ENCODE measurements at places on chromosomes 12 and 14.

DNA sequence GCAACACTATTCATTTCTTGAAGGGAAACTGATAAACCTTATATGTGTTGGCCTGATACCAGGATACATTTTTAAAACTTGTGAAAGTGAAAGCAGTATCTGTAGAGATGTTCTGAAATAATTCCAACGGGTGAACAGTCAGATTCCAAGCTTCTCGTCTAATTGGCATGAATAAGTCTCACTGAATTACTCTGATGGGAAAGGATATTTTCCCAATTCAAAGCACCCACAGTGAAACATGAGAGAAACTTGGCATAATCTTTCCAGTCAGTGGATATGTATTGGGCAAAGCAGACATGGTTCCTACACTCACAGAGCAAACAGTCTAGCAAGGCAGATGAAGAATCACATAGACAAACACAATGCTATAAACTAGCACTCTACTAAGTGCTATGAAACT lies 413.1 kb downstream of the MED13L start:
- no peak for DNase-seq

DNA sequence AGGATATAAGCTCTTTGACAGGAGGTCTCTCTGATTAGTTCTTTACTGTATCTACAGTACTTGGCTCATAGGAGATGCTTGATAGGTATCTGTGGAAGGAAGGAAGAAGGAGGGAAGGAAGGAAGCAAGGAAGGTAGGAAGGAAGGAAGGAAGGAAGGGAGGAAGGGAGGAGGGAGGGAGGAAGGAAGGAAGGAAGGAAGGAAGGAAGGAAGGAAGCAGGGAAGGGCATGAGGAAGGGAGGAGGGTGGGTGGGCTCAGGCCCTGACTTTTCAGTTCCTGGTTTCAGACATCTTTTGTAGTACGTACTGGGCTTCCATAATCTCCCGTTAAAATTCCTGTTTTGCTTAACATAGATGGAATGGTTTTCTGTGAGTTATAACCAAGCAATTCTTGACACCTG lies 175.0 kb upstream of the NUDT4 start:
- no peak for DNase-seq

GRCh38 chr14:76762411-76763095 lies 1.3 kb downstream of the VASH1 start:
- DNase-seq = no peak

DNA sequence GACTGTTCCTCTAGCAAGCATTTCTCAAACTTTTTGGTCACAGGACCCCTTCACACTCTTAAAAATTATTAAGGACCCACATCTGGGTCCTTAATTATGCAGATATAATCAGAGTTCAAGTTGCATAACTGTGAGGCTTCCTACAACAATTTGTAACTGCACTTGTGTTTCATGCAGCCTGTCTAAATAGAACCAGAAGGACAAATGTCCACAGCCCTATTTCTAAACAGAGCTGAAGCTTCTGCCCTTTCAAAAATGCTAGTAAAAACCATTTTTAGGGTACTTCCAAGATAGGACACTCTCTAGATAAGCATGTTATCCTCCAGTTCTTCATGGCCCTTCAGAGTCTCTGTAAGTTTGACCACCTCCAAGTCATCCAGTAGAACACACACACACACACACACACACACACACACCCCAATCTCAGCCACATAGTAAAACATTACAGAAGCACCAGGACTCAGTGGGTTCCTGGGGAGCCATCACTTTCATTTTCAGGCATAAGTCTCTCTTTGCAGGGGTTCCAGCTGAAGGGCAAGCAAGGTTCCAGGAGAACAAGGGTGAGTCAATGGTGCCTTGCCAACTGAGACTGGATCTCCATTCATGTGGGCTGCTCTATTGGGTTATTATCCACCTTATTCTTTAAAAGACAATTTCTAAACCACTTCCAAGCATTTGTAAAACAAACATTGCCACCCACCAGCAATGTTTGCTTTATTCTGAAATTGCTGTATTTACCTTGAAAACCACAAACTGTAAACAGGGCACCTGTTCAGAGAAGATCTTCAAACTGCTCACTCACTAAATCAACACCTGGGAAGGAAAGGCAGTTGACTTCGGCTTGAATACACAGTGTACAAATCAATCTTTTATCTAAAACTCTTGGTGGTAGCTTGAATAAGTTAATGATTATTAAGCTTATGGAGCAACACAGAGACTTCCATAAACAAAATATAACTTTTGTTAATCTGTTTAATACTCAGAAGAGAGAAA lies 64.1 kb downstream of the ITPR2 start:
- DNase-seq = peak; percentile 57

DNA sequence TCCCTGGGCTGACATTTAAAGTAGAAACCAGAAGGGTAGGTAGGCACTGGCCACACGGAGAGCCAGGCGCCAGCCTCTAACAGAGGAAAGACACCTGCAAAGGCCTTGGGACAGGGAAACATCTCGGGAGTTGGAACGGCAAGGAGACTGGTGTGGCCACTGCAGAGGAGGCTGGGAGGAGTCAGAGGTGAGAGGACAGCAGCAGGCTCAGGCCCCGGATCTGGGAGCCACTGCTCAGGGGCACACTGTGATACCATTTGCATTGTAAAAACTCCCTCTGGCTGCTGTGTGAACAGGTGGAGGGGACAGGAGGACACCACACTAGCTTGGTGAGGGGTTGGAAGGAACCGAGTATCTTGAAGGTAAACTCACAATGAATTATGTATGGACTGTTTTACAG lies 2.7 kb downstream of the ANHX start:
- no peak for DNase-seq

DNA sequence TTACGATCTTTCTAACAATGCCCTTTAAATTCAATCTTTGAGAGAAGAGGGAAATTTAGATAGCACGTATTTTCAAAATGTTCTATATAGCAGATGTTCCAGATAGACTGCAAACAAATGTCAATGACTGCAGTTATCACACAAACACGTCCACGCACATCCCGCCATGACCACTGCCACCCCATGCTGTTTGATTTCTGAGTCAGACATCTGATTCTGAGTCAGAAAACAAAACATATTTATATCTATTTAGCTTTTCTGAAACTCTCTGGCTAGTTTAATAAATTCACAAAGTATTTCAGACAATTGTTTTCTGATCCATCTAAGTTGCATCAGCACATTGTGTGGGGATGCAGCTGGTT lies 105.9 kb upstream of the BCAT1 start:
- DNase-seq = no peak

DNA sequence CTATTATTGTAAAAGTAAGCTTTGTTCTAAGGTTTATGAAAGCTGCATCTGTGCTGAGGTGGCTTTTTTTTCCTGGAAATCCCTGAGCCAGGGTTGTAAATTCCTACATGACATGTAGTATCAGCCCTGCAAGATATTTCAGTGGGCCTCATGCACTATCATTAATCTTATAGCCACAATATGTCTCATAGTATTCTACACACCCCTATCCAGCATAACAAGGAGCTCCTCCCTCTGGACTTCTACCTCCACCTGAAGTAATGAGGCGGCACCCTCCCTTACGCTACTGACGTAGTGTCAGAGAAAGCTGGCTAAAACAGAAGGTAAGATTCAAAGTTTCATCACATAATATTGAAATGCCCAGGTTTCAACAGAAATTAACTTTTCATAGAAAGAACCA lies 35.5 kb downstream of the SLC5A8 start:
- no peak for DNase-seq

- no peak for DNase-seq
Measured at GRCh38 chr12:131428091-131428685, 282.7 kb upstream of the SFSWAP start.

GRCh38 chr12:114673169-114673833 lies 10.7 kb downstream of the TBX3 start:
- DNase-seq = no peak

DNA sequence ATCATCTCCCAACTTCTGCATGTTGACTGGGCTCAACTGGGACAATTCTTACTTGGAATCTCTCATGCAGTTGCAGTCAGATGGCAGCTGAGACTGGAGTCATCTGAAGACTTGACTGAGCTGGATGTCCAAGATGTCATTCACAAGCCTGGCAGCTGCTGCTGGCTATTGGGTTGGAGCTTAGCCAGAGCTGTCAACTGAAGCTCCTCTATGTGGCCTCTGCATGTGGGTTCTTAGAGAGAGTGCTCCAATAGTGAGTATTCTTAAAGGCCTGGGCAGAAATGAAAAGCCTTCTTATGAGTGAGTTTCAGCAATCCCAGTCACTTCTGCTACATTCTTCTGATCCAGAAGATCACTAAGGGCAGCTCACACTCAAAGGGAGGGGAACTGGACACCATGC lies 440.9 kb downstream of the LRIG3 start:
- DNase-seq = no peak

DNA sequence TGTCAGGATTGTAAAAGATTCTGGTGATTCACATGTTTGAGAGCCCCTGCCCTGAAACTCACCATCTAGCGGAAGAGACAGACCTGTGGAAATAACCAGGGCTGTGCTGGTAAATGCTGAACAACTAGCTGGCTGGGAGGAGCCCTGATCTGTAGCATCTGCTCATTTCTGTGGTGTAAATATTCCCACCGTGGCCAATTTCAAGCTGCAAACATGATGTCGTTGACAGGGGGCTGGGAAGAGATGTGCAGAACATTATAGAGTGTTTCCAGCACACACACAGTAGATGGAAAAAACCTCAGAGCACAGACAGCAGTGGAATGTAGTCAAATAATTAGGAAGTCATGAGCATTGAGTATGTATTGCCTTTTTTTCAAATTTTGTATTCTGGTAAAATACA lies 138.2 kb downstream of the PHETA1 start:
- no peak for DNase-seq

- DNase-seq = no peak
Measured at GRCh38 chr14:32986791-32987540, 48.3 kb downstream of the NPAS3 start.

- no peak for DNase-seq
Measured at GRCh38 chr12:10132850-10133370, 2.9 kb upstream of the CLEC7A start.

GRCh38 chr14:103880348-103881267 lies 33.2 kb upstream of the PPP1R13B start:
- DNase-seq = peak; percentile 16

DNA sequence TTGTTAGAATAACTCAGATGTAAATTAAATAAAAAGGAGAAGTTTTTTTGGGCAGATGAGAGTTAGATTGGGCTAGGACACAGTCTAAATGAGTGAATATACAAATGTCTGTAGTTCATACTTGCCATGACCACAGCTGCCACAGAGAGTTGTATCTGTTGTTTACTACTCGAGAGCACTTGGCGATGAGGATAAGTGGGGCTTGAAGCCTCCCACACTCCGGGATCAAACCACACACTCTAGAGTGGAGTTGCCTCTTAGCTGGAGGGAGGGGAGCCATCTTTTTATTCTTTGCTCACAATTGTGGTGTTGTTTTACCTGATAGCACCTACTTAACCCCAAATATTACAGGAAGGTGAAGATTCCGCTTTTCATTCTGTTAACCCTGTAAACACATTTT lies 27.5 kb downstream of the BEST3 start:
- no peak for DNase-seq

- no peak for DNase-seq
Measured at GRCh38 chr12:8780389-8780788, 42.0 kb upstream of the A2ML1 start.

DNA sequence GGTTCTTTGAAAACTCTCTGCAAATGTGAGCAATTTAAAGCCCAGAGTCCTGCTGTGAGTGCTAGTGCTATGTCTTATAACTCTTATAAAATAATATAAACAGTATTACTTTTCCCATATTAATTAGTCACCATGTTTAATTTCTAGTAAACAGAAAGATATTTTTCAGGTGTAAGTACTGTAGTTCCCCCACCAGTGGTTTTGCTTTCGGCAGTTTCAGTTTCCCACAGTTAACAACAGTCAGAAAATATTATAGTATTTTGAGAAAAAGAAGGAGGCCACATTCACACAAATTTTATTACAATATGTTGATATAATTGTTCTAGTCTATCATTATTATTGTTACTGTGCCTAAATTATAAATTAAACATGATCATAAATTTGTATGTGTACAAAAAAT lies 800.5 kb downstream of the LRFN5 start:
- DNase-seq = no peak

GRCh38 chr14:69671365-69672030 lies 60.1 kb downstream of the SUSD6 start:
- DNase-seq = no peak

DNA sequence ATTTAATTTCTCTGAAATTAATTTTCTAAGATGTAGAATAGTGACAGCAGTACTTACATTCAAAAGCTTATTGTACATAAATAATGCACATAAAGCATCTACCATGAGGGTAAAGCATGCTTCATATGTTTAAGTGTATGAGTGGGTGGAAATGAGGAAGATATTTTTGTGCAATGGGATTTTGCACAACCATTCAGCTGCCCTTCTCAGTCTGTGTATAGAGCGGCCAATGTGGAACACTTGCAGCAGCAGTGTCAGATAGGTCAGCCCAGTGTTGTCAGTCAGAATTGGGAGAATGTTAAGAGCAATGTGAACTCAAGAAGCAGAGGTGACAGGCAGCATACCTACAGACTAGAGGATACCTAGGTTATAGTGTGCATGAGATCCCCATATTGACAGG lies 72.5 kb upstream of the ATP2B1 start:
- no peak for DNase-seq

DNA sequence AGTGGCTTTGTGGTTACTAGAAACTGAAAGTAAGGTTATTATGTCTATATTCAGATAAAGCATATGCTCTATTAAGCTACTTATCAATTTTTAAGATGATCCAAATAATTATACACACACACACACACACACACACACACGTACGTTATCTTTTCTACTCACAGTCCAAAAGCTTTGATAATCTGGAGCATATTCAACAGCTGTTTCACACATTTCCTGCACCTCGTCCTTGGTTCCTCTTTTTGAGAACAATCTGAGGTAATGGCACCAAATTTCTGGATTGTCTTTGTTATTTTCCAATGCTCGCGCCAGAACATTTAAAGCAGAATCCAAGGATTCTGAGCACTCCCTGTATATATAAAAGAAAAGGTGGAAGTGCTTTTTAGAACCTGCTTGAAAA lies 37.5 kb downstream of the ZFC3H1 start:
- no peak for DNase-seq

DNA sequence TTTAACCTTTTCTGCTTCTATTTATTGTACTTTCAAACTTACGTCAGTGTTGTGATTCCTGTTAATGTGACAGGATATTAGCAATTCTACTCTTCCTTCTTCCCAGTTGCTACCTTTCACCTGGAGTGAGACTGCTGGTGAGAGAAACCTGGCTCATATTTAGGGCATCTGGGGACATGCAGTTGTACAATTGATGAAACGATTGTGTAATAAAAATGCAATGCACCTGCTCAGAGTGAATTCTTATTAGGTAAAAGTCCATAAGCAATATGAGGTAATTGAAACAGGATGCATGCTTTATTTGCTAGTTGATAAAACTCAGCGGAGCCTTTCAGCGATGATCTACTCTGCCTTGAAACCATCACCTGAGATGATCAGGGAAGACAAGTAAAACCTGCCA lies 116.1 kb upstream of the FBXO33 start:
- no peak for DNase-seq

- no peak for DNase-seq
Measured at GRCh38 chr12:30976206-30976605, 49.7 kb downstream of the TSPAN11 start.

GRCh38 chr12:92462049-92462448 lies 240.7 kb upstream of the PLEKHG7 start:
- DNase-seq = no peak
